ENCODE measurements at places on chromosomes 2 and 18.
A peak's percentile ranks its signal among the peaks of the same experiment; 100 is the strongest.

- DNase-seq = no peak
These were observed 121.2 kb upstream of the EPC2 start for GRCh38 chr2:148523315-148523714.

GRCh38 chr2:3423492-3424170, 44.1 kb downstream of the TRAPPC12 start:
- peak; percentile 58 for DNase-seq

DNA sequence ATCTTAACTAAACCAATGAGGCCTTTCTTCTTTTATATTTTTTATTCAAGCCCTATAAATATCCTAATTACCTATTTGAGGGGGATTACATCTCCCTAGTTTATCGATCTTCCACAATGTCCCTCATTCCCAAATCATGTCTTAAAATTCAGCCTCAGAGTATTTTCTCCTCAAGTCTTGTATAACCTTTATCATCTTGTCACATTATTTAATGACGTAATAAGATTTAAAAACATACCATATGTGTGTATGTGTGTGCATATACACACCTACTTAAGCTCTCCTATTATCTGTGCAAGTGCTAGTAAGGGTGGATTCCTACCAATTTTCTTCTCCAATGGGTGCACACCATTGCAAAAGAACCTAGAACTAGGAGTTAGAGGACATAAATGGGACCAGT, 421.1 kb downstream of the FIGN start:
- DNase-seq = no peak

- DNase-seq = no peak
These were observed 338.0 kb upstream of the GYPC start for GRCh38 chr2:126317790-126318431.

DNA sequence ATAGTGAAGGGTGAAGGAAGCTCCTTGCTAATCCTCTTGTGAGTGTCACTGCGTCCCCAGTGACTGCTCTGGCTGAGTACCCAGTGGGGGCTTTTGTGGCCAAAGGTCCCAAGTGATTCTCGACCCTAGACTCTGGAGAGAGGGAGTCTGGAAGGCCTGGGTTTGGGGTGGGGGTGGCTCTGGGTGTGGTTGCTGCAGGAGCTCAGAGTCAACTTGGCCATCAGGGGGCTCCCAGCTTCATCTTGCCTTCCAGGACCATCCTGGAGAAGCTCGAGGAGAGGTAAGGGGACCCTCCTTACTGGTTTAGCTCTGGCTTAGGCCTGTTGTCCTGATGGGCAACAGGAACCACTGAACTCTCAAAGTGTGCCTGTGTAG, 592 bp downstream of the PSD4 start:
- DNase-seq = no peak

GRCh38 chr2:14909795-14910194, 277.3 kb downstream of the LRATD1 start:
- no peak for DNase-seq

- no peak for DNase-seq
These were observed 98.3 kb downstream of the DTNA start for GRCh38 chr18:34808389-34808788.

GRCh38 chr2:135163306-135163705, 111.2 kb downstream of the RAB3GAP1 start:
- no peak for DNase-seq
